Activated CD4-positive, alpha-beta memory T cell treated with anti-CD3 and anti-CD28 coated beads, Interleukin-2, amount 10 ng/mL, durations not matched to agents 7 days and 5 days (primary cell): ENCODE measurements at places on chromosomes 5 and 9.

- H3K27me3 ChIP-seq: peaks cover 8% of the 10 kb centered on the region
- H3K4me1 ChIP-seq: no peaks in the 10 kb centered on the region
- no peak overlapping the region for H3K27ac ChIP-seq
- no peak overlapping the region for H3K4me3 ChIP-seq
Measured at GRCh38 chr5:158922263-158922592, 177.5 kb downstream of the EBF1 start.

DNA sequence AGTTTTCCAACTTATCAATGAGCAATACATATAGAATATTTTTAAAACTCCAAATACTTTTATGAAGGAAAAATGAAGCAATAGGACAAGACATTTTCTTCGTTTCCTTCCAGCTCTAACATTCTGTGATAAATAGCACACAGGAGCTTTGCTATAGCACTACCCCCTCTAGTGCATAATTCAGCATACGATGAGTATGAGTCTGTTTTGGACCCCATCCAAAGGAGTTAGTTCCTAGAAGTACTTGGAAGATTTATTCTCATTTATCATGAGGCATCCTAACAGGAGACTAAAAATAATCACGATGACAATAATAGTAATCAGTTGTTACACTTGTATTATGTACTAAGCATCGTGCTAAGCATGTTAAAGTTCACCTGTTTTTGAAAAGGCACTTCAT lies 1061.3 kb upstream of the DMAC1 start:
- no peak overlapping the region for H3K27ac ChIP-seq
- no peak for DNase-seq
- H3K27me3 ChIP-seq: peaks cover 38% of the 10 kb centered on the region
- no peak overlapping the region for H3K4me3 ChIP-seq
- H3K4me1 ChIP-seq: peaks cover 7% of the 10 kb centered on the region
- no peaks in the 10 kb centered on the region for H3K36me3 ChIP-seq

DNA sequence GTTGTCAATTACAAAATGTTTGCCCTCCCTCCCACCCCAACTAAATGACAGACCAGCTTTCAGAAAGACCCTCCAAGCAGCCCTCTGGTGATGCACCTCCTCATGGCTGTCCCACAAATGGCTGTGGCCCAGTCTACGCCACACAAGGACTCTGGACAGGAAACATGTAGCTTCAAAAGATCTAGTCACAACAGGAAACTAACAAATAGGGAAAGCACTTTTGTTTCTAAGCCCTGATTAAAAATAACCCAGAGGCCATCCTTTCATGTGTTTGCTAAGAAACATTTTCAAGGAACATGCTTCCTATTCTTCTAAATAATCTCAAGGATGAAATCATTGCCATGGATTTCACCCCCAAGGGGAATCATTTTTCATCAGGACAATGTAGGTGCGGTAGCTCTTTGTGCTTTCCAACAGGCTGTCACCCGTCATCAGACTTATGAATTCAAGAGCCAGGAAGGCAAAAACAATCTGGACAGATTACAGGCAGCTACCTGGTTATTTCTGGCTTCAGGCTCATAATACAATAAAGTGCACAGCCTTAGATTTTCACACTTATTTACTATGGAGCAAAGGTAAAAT lies 20.1 kb downstream of the PCSK1 start:
- no peaks in the 10 kb centered on the region for H3K4me1 ChIP-seq
- no peaks in the 10 kb centered on the region for H3K36me3 ChIP-seq
- no peak overlapping the region for H3K27ac ChIP-seq
- H3K27me3 ChIP-seq: peaks cover 8% of the 10 kb centered on the region
- no peak for DNase-seq

DNA sequence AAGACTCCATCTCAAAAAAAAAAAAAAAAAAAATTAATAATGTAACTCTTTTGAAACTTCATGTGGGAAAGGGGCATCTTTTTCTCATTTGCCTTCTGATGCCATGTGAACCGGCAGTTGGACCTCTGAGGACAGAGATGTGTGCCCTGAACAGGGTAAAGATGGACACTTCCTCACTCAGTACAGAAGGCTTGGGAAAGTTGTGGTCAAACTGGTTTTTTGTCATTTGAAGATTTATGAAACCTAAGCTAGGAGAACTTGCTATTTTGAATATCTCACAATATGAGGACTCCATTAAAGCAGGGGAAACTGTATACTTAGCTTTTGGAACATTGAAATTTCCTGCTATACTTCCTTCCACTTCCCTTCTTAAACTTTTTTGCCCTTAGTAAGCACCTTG lies 147.5 kb upstream of the ALDH1B1 start:
- DNase-seq: no peak
- no peaks in the 10 kb centered on the region for H3K36me3 ChIP-seq
- H3K27me3 ChIP-seq: peaks cover 4% of the 10 kb centered on the region
- no peaks in the 10 kb centered on the region for H3K4me1 ChIP-seq
- H3K27ac ChIP-seq: no peak overlapping the region
- H3K4me3 ChIP-seq: no peak overlapping the region

GRCh38 chr5:87184605-87185004 lies 83.1 kb upstream of the RASA1 start:
- no peak overlapping the region for H3K4me3 ChIP-seq
- no peak for DNase-seq
- H3K4me1 ChIP-seq: peaks cover 15% of the 10 kb centered on the region
- peaks cover 5% of the 10 kb centered on the region for H3K27me3 ChIP-seq

GRCh38 chr9:92711844-92712243 lies 41.9 kb upstream of the IPPK start:
- peak overlapping the region; percentile 89 for H3K27ac ChIP-seq
- H3K4me1 ChIP-seq: peaks cover 59% of the 10 kb centered on the region
- peak overlapping the region; percentile 59 for H3K4me3 ChIP-seq
- H3K27me3 ChIP-seq: no peaks in the 10 kb centered on the region
- peak; percentile 37 for DNase-seq

- DNase-seq: no peak
- peaks cover 4% of the 10 kb centered on the region for H3K4me1 ChIP-seq
- peaks cover 79% of the 10 kb centered on the region for H3K36me3 ChIP-seq
Measured at GRCh38 chr9:75064307-75065025, 23.5 kb downstream of the NMRK1 start.

- peaks cover 41% of the 10 kb centered on the region for H3K4me1 ChIP-seq
- no peak overlapping the region for H3K27ac ChIP-seq
- H3K36me3 ChIP-seq: no peaks in the 10 kb centered on the region
- no peak for DNase-seq
- H3K4me3 ChIP-seq: no peak overlapping the region
Measured at GRCh38 chr9:129459547-129460322, 161.2 kb downstream of the C9orf50 start.

- H3K27ac ChIP-seq: no peak overlapping the region
- H3K4me1 ChIP-seq: no peaks in the 10 kb centered on the region
- H3K27me3 ChIP-seq: peaks cover 21% of the 10 kb centered on the region
- H3K36me3 ChIP-seq: no peaks in the 10 kb centered on the region
Measured at GRCh38 chr9:128399861-128400260, 20.8 kb upstream of the CERCAM start.

GRCh38 chr5:148796936-148797335 lies 29.5 kb upstream of the ADRB2 start:
- no peak overlapping the region for H3K27ac ChIP-seq
- peaks cover 25% of the 10 kb centered on the region for H3K27me3 ChIP-seq
- H3K36me3 ChIP-seq: peaks cover 4% of the 10 kb centered on the region
- no peak overlapping the region for H3K4me3 ChIP-seq
- peaks cover 21% of the 10 kb centered on the region for H3K4me1 ChIP-seq

GRCh38 chr9:6711403-6711802 lies 46.4 kb upstream of the KDM4C start:
- DNase-seq: no peak
- H3K4me3 ChIP-seq: no peak overlapping the region
- H3K36me3 ChIP-seq: peaks cover 2% of the 10 kb centered on the region
- H3K4me1 ChIP-seq: peaks cover 6% of the 10 kb centered on the region

DNA sequence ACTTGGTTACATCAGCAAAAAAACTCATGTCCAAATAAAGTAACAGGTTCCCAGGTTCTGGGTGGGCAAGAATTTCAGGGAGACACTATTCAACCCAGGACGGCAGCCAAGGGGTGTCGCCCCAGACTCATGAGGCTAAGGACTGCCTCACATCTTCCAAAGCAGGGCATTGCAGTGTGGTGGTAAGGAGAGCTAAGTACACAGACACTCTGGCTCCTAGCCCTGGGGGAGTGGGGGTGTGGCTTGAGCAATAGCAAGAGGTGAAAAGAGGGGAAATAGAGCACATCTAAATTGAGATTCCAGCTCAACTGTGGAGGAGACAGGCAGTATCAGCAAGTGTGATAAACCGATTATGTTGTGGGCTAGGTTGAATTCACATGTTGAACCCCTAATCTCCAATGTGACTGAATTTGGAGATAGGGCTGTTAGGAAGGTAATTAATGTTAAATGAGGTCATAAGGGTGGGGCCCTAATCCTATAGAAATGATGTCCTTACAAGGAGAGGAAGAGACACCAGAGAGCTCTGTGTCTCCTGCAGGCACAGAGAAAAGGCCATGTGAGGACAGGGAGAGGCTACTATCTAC lies 49.9 kb upstream of the MARCHF11 start:
- H3K27ac ChIP-seq: no peak overlapping the region
- no peaks in the 10 kb centered on the region for H3K4me1 ChIP-seq
- H3K27me3 ChIP-seq: no peaks in the 10 kb centered on the region
- no peak for DNase-seq
- H3K4me3 ChIP-seq: no peak overlapping the region

GRCh38 chr9:19583890-19584289 lies 175.1 kb downstream of the ACER2 start:
- no peak for DNase-seq
- H3K36me3 ChIP-seq: no peaks in the 10 kb centered on the region
- no peaks in the 10 kb centered on the region for H3K4me1 ChIP-seq
- H3K27me3 ChIP-seq: peaks cover 10% of the 10 kb centered on the region

DNA sequence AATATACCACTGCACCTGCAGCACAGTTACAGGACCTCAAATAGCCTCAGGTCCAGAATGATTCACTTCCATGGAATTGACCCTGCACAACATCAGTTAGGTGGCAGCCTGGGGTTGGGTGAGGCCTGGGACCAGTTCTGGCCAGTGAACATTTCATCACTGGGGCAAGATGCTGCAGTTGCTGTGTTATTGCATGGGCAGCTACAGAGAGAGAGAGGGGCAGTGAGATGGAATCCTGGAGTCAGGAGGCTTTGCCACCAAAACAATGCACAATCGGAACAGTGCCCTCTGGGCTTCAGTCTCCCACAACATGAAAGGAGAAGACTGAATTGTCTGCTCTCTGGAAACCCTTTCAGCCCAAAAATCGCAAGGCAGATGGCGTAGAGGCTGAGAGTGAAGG lies 51.8 kb downstream of the SH3TC2 start:
- no peak overlapping the region for H3K4me3 ChIP-seq
- no peak overlapping the region for H3K27ac ChIP-seq
- DNase-seq: no peak
- no peaks in the 10 kb centered on the region for H3K36me3 ChIP-seq
- no peaks in the 10 kb centered on the region for H3K27me3 ChIP-seq
- H3K4me1 ChIP-seq: no peaks in the 10 kb centered on the region

- H3K4me3 ChIP-seq: no peak overlapping the region
- H3K36me3 ChIP-seq: no peaks in the 10 kb centered on the region
- H3K27ac ChIP-seq: no peak overlapping the region
- no peaks in the 10 kb centered on the region for H3K4me1 ChIP-seq
- DNase-seq: no peak
Measured at GRCh38 chr9:133525677-133526076, 918 bp upstream of the MYMK start.

- peaks cover 2% of the 10 kb centered on the region for H3K36me3 ChIP-seq
- H3K4me3 ChIP-seq: no peak overlapping the region
- peaks cover 3% of the 10 kb centered on the region for H3K4me1 ChIP-seq
- DNase-seq: no peak
Measured at GRCh38 chr9:981491-981898, 5.0 kb downstream of the DMRT3 start.

- DNase-seq: peak; percentile 18
- H3K27me3 ChIP-seq: no peaks in the 10 kb centered on the region
- H3K4me1 ChIP-seq: peaks cover 24% of the 10 kb centered on the region
- no peak overlapping the region for H3K4me3 ChIP-seq
- no peak overlapping the region for H3K27ac ChIP-seq
Measured at GRCh38 chr5:80871541-80871961, 88.6 kb upstream of the RASGRF2 start.

- no peaks in the 10 kb centered on the region for H3K27me3 ChIP-seq
- H3K4me3 ChIP-seq: no peak overlapping the region
- H3K4me1 ChIP-seq: no peaks in the 10 kb centered on the region
- peaks cover 63% of the 10 kb centered on the region for H3K36me3 ChIP-seq
- DNase-seq: no peak
Measured at GRCh38 chr5:134577022-134577795, 51.7 kb downstream of the JADE2 start.

- H3K4me3 ChIP-seq: no peak overlapping the region
- H3K4me1 ChIP-seq: no peaks in the 10 kb centered on the region
- no peak for DNase-seq
- no peaks in the 10 kb centered on the region for H3K27me3 ChIP-seq
- no peak overlapping the region for H3K27ac ChIP-seq
Measured at GRCh38 chr9:75937521-75938258, 47.2 kb downstream of the PCSK5 start.

DNA sequence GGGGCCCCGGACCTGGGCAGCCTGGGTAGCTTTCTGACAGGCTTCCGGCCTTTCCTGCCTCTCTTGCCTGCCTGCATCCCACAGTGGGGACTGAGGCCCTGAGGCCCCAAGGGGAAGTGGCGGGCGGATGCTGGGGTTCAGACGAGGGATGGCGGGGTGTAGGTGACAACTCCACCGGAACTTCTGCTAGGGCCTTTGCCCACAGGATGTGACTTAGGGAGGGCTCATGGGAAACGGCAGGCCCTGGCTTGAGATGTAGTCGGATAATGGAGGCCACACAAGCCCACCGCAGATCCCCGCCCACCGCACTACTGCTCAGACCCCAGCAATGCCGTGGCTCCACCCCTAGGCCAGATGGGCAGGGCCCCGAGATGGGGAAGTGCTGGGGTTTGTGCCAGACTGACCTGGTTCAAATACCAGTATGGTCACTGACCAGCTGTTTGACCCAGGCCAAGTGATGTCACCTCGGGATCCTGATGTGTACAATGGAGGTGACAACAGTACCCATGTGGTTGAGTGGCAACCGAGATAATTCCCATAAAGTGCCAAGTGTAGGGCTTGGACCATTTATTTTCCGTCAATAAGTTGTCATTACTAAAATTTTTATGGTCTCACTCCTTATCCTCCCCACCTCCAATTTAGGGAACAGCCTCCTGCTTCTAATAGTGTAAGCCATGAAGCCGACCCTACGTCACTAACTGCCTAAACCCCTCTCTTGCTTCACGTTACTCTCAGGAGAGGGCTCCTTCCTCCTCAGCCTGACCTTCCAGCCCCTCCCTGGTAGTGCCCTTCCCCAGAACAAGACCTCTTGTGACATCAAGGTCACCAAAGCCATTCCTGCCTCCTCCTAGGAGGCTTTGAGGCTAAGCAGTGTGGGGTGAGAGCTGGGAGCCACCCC lies 2.5 kb upstream of the CDK9 start:
- peaks cover 76% of the 10 kb centered on the region for H3K4me1 ChIP-seq
- no peaks in the 10 kb centered on the region for H3K27me3 ChIP-seq
- peak overlapping the region; percentile 82 for H3K4me3 ChIP-seq
- peak; percentile 91 for DNase-seq
- H3K27ac ChIP-seq: peak overlapping the region; percentile 93
